ENCODE measurements at places on chromosomes 5 and 9.

DNA sequence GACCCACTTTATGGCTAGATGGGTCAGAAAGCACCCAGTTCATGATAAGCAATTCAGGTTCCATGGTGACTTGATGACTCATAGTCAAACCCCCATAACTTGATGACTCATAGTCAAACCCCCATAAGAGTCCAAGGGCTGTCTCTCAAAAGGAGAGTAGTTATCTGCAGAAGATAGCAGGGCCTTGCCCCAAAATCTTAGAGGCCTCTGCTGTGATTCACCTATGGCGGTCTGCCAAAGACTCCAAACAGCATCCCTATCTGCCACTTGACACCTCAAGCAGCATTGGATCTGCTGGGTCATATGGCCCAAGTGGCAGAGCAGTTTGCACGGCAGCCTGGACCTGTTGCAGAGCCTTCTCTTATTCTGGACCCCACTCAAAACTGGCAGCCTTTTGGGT is 395.2 kb upstream of the KIF2A start:
- no peak for DNase-seq

DNA sequence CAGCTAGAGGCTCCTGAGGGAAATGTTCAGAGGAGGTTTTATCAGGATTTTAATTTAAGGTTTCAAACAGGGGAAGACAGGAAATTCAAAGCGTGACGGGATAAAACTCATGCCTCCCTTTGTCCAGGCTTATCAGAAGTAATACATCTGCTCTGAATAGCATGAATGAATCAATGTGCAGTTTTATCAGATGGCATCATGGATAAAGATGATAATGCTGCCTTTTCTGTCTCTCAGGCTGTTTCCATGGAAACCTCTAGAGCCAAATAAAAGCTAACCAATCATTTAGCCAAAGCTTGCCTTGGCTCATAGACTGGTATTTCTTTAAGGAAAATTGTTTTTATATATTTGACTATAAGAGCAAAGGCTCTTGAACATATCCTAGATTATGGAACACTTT is 16.4 kb downstream of the MFAP3 start:
- no peak for DNase-seq

- DNase-seq, result no peak
These were observed 2.5 kb downstream of the IL11RA start for GRCh38 chr9:34654323-34655051.

DNA sequence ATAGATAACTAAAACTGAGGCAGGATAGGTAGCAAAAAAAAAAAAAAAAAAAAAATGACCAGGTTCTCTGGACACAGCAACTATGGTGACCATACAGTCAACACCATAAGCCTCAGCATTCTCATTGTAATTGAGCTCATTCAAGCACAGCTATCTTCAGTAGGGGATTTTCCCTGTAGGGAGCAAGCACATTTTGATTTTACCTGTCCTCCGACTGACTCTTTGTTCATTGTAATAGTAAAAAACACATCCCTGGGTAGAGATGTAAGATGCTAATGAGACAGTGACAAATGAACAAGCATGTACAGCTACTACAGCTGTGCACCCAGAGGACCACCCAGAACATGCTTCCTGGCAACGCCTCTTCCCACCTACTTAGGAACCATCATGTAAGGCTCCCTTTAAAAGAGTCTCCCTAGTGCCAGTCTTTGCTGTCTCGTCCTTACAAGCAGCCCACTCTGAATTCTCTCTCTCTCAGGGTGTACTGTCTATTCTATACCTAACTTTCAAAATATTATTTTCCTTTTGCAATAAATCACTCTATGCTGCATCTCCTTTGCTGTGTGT is 65.0 kb upstream of the FBXW11 start:
- no peak for DNase-seq

GRCh38 chr5:64615895-64616294 is 74.4 kb upstream of the SHISAL2B start:
- DNase-seq, result no peak

GRCh38 chr5:99243111-99243510 is 314.3 kb upstream of the CHD1 start:
- DNase-seq, result no peak

DNA sequence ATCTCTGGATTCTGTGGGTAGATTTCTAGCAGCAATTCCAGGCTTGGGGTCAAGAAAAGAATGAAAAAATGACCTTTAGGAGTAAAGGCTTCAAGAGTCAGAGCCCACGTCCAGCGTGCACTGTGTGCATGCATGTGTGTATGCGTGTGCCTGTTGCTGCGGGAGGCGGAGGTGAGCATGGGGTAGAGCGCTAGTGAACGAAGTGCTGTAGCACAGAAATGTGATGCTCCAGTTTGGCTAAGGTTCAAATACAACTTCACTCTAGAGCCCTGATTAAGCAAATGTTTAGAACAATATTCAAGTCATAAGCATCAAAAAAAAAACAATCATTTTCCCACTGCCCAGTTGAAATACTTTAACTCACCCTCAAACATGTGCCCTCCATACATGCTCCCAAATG is 403.9 kb downstream of the ZNF608 start:
- no peak for DNase-seq

DNA sequence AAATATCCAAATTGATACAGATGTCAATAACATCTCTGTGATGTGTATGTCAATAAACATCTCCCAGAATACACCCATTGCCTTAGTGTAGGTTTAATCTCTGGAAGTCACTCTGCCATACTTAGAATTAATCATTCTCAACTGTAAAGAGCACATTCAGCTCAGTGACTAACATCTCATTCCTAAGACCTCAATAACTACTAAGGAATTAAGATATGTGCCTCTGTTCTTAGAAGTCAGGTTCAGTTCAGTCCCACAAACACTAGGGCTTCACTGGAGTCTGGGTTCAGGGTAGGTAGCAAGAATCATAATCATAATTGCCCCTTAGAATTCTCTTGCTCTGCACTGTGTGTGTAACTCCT is 31.7 kb downstream of the UGCG start:
- DNase-seq, result no peak

DNA sequence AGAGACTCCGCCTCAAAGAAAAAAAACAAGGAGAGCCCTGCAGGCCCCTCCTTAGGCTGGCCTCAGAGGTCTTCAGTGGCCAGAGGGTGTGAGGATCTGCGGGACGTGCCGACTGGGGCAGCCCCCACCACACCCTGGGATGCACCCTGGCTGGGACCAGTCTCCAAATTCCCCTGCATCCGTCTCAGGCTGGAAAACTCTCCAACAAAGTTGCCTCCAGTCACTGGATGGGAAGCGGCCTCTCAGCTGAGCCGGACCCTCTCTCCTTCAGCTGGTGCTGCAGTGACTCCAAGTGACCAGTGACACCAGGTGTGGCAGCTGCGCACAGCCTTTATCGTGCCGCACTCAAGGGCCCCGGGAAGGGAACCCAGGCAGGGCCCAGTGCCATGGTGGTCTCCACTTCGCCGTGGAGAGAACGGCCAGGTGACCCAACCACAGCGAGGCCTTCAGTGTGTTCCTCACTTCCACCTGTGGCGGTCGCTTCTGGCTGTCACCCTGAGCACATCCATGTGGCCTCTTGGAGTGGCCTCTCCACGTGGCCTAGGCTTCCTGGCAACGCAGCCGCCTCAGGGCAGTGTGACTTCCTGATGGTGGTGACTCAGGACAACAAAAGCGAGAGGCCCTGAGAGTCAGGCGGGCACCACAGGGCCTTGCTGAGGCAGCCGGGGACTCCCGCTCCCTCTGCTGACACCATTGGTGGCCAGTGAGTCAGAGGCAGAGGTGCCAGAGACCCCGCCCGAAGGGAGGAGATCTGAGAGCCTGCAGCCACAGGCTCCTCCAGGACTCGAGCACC is 19.3 kb upstream of the CAMSAP1 start:
- DNase-seq, result no peak

DNA sequence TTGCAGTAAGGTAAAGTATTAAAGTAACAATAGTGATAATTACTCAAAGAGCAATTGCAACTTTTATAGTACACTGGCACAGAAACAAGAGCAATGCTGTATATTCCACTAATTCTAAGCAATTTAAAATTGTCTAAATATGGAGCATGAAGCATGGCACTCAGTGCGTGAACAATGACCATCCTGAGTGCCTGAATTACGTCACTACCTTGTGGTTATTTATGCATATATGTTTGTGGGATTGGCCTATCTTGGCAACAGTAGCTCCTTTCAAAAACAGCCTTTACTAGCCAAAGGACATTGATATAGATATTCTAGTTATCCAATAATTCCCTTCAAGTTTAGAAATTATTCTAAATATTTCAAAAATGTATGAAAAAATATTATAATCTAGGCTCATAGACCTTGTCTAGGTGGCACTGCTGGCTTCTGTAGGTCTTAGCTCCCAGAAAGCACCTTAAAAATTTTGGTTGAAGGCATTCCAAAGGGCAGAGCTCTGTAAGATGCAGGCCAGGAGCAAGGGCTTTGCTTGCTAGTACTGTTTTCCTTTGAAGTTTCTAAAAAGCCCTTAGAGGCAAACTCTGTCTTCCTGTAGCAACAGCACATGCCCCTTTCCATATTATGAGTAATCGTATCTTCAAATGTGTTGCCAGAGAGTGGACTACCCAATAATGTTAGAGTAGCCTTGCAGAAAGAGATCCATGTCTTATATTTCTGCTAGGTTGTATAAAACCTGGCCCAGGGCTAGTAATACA is 719.3 kb downstream of the NR2F1-AS1 start:
- DNase-seq, result no peak

GRCh38 chr9:86376016-86376415 is 21.8 kb upstream of the TUT7 start:
- no peak for DNase-seq

DNA sequence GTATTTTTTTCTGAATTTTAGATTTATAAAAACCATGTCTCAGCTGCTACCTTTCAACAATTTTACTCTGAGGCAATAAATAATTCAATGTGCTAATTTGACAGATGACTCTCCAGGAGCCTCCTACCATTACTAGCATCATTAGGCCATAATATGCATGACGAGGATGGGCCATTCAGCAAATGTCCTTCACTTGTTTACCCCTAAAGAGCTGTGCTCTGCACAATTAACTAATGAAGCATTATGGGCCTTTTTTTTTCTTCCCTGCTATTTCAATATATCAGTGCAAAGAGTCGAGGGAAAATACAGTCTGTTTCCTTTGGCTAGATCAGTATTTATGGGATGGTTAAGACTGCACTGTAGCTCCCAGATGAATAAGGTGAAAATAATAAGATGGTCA is 627.2 kb downstream of the ISL1 start:
- no peak for DNase-seq

DNA sequence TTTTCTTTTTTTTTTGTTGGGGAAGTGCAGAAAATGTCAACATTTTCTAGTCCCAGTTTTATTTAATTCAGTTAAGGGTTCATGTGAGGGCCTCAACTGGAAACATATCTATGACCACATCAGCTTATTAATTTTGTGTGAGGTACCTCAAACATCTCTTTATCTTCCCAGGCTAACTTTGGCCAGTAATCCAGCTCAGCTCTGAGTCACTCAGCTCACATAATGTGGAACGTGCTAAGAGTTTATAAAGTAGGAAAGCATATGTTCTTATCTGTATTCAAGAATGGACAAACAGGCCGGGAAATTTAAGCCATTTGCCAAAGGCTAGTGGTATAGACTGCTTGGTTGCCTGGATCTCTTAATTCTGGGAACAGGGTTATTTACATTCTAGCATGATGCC is 118.4 kb downstream of the INSYN2B start:
- DNase-seq, result no peak

- no peak for DNase-seq
These were observed 44.0 kb upstream of the PCA3 start for GRCh38 chr9:76720245-76720644.

DNA sequence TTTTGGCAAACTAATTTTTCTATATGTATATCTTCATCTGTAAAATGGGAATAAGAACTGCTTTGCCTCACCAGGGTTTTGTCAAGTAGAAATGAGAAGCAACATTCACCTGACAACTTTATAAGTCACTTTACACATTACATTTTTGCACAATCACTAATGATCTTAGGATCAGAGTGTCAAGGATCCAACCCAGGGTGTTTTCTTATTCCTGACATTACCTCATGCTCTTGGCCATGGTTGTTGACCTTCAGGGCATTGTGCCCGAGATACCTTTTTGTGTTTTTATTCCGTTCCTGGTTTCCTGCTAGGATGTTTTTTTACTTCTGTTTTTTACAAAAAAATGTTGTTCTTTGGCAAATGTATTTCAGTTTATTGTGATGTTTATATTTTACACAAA is 22.2 kb upstream of the RASA1 start:
- no peak for DNase-seq

GRCh38 chr9:137295238-137295811 is 6.7 kb downstream of the NRARP start:
- DNase-seq, result no peak

GRCh38 chr5:155091063-155091648 is 77.6 kb downstream of the KIF4B start:
- no peak for DNase-seq

DNA sequence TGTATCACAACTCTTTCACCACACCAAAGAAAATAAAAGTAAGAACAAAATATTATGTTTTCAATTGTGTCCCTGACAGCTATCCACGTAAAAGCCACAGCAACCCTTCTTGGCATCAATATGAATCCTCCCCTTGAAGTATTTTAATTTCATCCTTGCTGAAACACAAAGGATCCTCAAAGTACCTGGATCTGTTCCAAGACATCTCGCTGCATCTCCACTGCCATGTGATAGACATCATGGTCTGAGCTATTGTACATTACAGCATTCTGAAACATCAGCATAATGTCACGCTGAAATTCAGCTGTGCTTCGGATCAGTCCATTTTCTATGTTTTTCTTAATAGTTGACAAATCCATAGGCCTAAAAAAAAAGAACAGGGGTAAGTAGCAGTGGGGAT is 17.7 kb downstream of the BRD8 start:
- no peak for DNase-seq

GRCh38 chr5:139393497-139394122 is 1.3 kb downstream of the PROB1 start:
- DNase-seq, result no peak

DNA sequence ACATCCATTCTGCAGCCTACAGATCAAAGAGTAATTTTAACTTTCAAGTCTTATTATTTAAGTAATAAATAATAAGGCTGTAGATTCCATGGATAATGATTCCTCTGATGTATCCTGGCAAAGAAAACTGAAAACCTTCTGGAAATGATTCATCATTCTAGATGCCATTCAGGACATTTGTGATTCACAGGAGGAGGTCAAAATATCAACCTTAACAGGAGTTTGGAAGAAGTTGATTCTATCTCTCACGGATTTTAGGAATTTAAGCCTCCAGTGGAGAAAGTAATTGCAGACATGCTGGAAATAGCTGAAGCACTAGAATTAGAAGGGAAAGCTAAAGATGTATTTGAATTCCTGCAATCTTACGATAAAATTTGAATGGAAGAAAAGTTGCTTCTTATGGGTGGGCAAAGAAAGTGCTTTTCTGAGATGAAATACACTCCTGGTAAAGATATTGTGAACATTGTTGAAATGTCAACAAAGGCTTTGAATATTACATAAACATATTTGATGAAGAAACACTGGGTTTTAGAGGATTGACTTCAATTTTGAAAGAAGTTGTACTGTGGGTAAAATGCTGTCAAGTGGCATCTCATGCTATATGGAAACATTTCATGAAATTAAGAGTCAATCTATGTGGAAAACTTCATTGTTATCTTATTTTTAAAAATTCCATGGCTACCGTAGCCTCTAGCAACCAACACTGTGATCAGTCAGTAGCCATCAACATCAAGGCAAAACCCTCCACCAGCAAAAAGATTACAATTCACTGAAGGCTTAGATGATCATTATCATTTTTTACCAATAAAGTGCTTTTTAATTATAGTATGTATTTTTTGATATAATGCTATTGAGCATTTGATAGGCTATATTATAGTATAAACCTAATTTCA is 1141.0 kb downstream of the CDH12 start:
- no peak for DNase-seq
